SK-N-MC (cell line): ENCODE measurements at places on chromosomes 11 and 22.

- no peak for DNase-seq
These were observed 15.4 kb downstream of the ARFGAP2 start for GRCh38 chr11:47161134-47161854.

GRCh38 chr11:770642-771616 is 6.4 kb downstream of the GATD1 start:
- no peak for DNase-seq

- no peak for DNase-seq
These were observed 7.6 kb downstream of the CARS1 start for GRCh38 chr11:3049430-3050243.

- no peak for DNase-seq
These were observed 215.0 kb downstream of the NXPE2 start for GRCh38 chr11:114893329-114893728.

- DNase-seq: no peak
These were observed 12.5 kb upstream of the TMPRSS6 start for GRCh38 chr22:37121887-37122591.

- no peak for DNase-seq
These were observed 19.8 kb upstream of the GNB1L start for GRCh38 chr22:19874307-19875060.

GRCh38 chr11:68825571-68825970 is 16.1 kb downstream of the CPT1A start:
- DNase-seq: no peak

DNA sequence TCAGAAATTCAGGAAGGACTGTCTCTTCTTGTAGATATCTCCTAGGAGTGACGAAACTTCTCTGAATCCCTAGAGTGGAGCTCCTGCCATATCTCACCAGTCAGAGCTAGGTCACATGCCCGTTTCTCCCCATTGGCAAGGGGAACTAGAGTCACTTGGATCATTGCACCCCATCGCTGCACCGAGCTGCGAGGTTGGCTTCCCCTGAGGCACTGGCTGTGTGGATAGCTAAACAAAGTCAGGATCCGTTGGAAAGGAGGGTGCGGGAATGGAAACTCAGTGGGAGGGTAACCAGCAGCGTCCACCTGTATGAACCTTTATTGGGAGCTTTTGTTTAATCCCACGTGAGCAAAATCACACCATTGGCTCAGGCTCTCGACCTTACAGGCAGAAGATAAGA is 283.8 kb downstream of the BRD1 start:
- no peak for DNase-seq
